ENCODE measurements at places on chromosomes 6 and 20.

DNA sequence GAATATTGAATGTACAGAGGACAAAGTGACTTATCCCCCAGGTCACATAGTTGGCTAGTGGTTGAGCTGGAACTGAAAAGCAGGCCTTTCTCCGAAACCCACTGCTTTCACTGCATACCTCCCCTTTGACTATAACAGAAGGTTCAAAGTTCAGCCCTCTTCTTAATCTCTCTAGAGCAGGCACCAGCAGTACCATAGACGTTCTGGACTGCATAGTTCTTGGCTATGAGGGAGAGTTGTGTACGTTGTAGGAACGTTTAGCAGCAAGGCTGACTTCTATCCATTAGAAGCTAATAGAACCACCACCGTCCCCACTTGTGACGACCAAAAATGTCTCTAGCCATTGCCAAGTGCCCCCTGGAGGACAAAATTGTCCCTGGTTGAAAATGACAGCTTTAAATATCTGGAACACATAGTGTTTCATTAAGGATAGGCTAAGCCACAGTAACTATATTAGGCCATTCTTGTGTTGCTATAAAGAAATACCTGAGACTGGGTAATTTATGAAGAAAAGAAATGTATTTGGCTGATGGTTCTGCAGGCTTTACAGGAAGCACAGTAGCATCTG is 123.8 kb upstream of the MTHFD1L start:
- no peak overlapping the region for H3K27ac ChIP-seq
- H3K27me3 ChIP-seq = peaks cover 2% of the 10 kb centered on the region
- H3K4me1 ChIP-seq = no peaks in the 10 kb centered on the region
- H3K4me3 ChIP-seq = no peak overlapping the region

- DNase-seq = no peak
- H3K27ac ChIP-seq = no peak overlapping the region
- H3K4me3 ChIP-seq = no peak overlapping the region
These were observed 18.0 kb downstream of the PRPH2 start for GRCh38 chr6:42704251-42704936.

- H3K4me1 ChIP-seq = no peaks in the 10 kb centered on the region
- H3K36me3 ChIP-seq = no peaks in the 10 kb centered on the region
- H3K27ac ChIP-seq = no peak overlapping the region
- H3K4me3 ChIP-seq = no peak overlapping the region
- no peaks in the 10 kb centered on the region for H3K27me3 ChIP-seq
- DNase-seq = no peak
These were observed 625.4 kb downstream of the QKI start for GRCh38 chr6:164039954-164040375.

DNA sequence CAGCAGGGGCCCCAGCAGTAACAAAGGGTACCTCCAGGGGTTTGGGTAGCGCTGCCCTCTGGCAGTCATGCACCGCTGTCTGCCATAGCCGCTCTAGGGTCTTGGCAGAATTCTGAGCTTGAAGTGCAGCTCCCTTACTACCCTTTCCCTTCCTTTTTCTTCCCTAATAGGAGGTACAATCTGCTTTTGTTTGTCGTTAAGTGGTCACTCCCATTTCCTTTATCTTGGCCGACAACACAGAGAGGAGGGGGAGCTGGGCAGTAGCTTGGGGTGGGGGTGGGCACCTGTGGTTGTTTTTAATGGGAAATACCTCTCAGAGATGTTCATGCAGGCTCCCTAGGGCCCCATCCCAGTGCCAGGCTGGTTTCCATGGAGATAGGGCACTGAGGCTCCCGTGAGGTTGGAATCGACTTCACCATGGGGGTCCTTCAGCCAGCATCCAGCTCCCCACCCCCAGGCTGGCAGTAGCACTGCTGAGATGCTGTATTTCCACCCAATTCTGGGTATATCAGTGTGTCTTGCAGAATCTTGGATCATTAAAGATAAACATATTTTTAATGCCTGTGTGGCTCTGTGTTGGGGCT is 18.6 kb downstream of the CCDC167 start:
- H3K4me1 ChIP-seq = no peaks in the 10 kb centered on the region
- no peaks in the 10 kb centered on the region for H3K27me3 ChIP-seq
- H3K36me3 ChIP-seq = peaks cover 50% of the 10 kb centered on the region
- DNase-seq = no peak
- H3K27ac ChIP-seq = no peak overlapping the region

DNA sequence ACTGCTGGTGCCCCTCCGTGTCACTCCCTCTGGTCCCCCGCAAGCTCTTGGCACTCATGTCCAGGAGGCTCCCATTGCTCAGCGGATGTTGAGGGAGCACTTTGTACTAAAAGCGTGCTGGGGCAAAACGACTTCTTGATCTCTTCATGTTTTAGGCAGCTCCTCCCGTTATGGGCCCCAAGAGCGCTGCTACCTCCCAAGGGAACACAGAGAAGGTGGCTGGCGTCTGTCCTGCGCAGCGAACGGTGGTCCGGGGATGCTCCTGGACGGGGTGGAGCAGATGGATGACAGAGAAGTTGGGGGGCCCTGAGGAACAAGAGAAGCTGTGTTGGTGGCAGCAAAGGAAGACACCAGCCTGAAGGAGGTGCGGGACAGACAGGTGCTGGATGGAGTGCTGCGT is 99.8 kb downstream of the TMEM242 start:
- H3K4me3 ChIP-seq = no peak overlapping the region
- DNase-seq = no peak
- no peak overlapping the region for H3K27ac ChIP-seq
- H3K4me1 ChIP-seq = peaks cover 8% of the 10 kb centered on the region
- no peaks in the 10 kb centered on the region for H3K36me3 ChIP-seq

DNA sequence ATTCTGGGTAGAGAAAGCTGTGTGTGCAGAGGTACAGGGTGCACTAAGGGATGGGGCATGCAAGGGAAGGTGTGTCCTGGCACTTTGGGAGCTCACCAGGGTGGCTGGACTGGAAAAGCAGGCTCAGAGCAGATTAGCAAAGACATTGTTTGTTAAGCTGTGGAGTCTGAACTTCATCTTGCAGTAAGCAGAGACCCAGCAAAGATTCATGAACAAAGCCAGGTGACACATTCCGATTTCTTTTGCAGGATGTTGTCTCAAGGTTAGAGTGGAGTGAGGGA is 28.8 kb downstream of the DUSP22 start:
- no peaks in the 10 kb centered on the region for H3K4me1 ChIP-seq
- H3K27ac ChIP-seq = no peak overlapping the region
- H3K27me3 ChIP-seq = no peaks in the 10 kb centered on the region
- H3K4me3 ChIP-seq = no peak overlapping the region
- no peaks in the 10 kb centered on the region for H3K36me3 ChIP-seq
